ENCODE measurements at places on chromosomes 13 and 19. TPM values are rescaled to one million over a fixed set of nuclear protein-coding genes. Genes with fewer than 3 reads are reported as not detected.

The KLK14 gene
- total RNA-seq: 0.50 TPM

The HIF3A gene
- not detected for total RNA-seq

The ZNF229 gene
- total RNA-seq: 2.9 TPM

The SERTM1 gene
- total RNA-seq: not detected

The KLHL1 gene
- not detected for total RNA-seq

The SHC2 gene
- total RNA-seq: 0.82 TPM

The ERF gene
- 115 TPM for total RNA-seq

The POLR2E gene
- total RNA-seq: 217 TPM

The SLC44A2 gene
- 6.6 TPM for total RNA-seq

The LYPD5 gene
- 0.17 TPM for total RNA-seq

The RCBTB2 gene
- 0.95 TPM for total RNA-seq

The ITPKC gene
- total RNA-seq: 18.8 TPM

The BRCA2 gene
- 6.2 TPM for total RNA-seq

The RNF113B gene
- total RNA-seq: not detected

The IGFL2 gene
- total RNA-seq: 0.63 TPM

The WDR87 gene
- total RNA-seq: not detected

The ATP4A gene
- total RNA-seq: not detected

The LATS2 gene
- total RNA-seq: 8.1 TPM

The EBI3 gene
- 2.7 TPM for total RNA-seq
